ENCODE measurements at places on chromosomes 16 and 17.
A peak's percentile ranks its signal among the peaks of the same experiment; 100 is the strongest.

DNA sequence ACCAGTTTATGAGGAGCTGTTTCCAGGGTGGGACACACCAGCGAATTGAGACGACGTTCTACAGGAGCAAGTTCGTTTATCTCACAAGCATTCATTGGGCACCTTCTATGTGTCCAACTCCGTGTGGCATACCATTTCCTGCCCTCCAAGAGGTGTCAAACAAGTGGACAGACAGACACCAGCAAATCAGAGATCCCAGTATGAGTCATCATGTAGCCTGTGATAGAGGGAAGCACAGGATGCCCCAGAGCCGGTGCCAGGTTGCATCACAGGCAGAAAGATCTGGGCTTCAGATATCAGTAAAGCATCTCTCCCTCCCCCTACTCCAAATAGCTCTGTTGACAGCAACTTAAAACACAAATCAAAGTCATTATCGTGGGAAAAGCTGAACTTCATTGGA is 31.8 kb upstream of the MAF start:
- peak; percentile 15 for DNase-seq

GRCh38 chr17:77772899-77773358 is 185.6 kb upstream of the TNRC6C start:
- no peak for DNase-seq

DNA sequence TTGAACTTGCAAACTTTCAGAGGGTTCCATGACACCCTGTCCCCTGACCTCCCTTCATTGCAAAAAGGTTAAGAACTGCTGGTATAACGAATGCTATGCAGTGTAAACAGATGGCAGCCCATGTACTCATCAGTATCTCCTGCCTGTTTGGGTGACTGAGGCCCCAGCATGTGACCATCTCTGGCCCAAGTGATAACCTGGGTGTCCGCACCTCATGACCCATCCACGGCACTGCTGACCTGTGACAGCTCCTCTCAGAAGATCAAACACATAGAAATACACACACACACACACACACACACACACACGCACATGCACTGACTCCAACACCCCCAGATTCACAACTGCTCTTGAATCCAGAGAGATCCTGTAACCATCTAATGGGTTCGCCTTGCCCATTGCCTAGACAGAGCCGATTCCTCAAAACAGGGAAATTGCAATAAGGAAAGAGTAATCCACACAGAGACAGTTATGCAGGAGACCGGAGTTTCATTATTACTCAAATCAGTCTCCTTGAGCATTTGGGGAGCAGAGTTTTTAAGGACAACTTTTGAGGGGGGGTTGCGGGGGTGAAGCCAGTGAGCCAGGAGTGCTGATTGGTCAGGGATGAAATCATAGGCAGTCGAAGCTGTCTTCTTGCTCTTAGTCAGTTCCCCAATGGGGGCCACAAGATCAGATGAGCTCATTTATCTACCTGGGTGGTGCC is 11.3 kb upstream of the PHOSPHO1 start:
- DNase-seq: no peak

GRCh38 chr16:17369421-17370222 is 101.1 kb downstream of the XYLT1 start:
- peak; percentile 65 for DNase-seq

- peak; percentile 81 for DNase-seq
Measured at GRCh38 chr16:53372992-53373871, 61.0 kb upstream of the RBL2 start.

DNA sequence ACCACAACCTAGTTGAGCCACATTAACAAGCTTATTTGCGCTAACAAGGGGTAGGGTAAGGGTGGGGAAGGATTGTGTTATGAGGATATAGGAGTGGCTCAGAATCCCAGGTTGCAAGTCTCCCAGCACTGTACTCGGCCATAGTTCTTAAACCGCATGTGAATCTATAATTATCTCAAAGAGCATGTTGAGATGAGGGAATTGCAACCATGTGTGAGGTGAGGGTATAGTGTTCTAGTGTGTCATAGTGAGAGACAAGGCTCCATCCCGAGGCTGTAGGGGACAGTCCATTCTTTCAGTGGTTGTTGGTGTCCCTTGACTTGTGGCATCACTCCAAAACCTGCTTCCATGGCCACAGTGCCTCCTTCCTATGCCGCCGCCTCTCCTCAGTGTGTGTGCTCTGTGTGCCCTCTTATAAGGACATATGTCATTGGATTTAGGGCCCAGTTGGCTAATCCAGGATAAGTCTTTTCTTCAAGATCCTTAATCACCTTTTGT is 22.7 kb upstream of the ATP5MC1 start:
- no peak for DNase-seq

DNA sequence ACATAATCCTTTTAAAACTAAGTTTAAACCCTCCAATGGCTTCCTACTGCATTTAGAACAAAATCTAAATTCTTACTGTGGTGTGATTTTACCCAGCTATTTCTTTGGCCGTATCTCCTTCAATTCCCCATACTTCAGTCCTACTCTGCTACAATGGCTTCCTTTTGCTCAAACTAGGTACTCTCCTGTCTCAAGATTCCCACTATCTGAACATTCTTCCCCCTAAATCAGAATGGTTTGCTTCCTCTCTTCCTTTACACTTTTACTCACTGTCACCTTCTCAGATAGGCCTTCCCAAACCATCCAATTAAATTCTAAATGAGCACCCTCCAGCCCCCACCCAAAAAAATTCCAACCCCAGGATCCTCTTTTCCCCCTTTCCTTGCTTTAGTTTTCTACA is 109.2 kb downstream of the BRIP1 start:
- DNase-seq: no peak

GRCh38 chr17:45021607-45022287 is 29.7 kb downstream of the DCAKD start:
- peak; percentile 62 for DNase-seq

DNA sequence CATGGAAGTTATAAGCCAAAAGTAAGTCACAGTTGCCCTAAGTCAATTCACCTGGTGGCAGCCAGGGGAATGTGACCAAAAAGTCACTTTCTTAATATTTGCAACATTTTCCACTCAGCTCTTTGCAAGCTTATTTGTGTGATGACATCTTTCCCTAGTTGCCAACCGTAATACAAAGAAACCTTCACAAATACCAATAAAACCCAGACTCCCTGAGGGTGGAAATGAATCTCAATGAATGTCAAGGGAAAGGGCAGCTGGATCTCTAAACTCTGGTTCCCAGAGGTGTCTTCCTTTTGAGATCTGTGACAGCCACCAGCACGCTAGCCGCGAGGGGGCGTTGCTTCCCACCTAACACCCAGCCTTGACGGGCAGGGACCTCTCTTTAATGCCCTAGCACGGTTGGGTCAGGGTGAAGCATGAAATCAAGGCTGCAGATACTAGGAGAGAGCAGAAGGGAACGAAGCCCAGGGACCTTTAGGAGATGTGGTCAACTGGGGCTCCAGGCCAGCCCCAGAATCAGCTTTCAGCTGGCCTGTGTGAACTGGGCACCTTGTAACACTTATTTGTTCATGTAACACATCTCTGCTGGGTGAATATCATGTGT is 82.2 kb downstream of the CMC2 start:
- DNase-seq: peak; percentile 30

DNA sequence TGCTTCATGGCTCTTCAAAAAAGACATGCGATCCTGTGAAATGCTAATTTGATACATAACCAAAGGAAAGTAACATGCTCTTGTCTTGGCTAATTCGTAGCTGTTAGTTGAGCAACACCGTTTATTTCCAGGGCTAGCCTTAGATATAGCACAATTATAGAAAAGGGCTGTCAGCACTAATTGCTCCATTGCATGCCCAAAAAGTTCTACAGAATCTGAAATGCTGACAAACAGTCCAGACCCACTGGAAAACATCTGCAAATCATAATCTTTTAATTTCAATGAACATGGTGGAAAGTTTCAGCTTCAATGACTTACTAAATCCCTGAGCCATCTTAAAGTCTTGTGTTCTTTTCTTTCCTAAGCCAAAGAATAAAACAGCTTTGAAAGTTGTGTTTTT is 42.9 kb upstream of the NUDT7 start:
- no peak for DNase-seq

GRCh38 chr17:33973491-33973890 is 281.6 kb upstream of the CCL2 start:
- no peak for DNase-seq

- no peak for DNase-seq
Measured at GRCh38 chr17:38746004-38746848, 1.9 kb downstream of the PCGF2 start.

DNA sequence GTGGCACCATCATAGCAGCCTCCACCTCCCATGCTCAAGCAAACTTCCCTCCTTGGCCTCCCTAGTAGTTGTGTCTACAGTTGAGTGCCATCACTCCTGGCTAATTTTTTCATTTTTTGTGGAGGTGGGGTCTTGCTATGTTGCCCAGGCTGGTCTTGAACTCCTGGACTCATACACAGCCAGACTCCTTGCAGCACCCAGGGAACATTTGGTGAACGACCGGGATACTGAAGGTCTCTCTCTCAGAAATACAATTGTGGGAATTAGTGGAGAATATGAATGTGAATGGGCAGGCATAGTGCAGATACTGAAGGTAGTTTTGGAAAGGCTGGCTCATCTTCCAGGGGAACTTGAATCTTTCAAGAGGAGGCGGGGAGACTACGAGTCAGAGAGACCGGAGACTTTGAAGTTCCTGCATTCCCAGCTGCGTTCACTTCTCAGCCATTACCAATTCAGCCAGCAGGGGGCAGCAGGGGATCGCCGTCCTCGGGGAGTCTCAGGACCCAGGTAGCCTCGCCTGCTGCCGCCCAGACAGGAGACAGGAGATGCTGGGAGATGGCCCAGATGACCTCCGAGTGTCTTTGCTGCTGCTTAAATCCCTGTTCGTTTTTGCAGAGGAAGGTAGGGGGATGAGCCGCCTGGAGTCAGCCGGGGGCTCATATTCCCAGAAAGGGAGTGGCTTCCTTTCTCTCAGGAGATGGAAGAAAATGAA is 68.6 kb downstream of the HAPSTR1 start:
- peak; percentile 11 for DNase-seq

GRCh38 chr17:82348866-82349265 is 10.2 kb upstream of the TEX19 start:
- no peak for DNase-seq

GRCh38 chr17:40058186-40058784 is 4.1 kb upstream of the MED24 start:
- no peak for DNase-seq

DNA sequence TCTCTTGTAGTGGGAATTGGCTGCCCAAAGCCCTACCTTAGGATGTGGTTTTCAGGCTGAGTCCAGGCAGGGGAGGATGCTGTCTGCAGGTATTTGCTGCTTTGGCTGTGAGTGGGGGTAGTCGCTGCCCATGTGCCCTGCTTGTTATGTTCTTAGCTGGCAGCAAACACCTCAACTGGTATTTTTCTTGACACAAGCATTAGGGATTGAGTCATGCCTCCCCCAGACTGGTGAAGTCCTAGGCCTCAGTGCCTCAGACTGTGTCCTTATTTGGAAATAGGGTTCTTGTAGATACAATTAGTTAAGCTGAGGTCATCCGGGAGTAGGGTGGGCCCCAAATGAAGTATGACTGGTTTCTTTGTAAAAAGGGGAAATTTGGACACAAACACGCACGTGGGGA is 808.3 kb upstream of the EEF2KMT start:
- no peak for DNase-seq

GRCh38 chr17:79813297-79814126 is 16.6 kb upstream of the CBX8 start:
- DNase-seq: no peak

GRCh38 chr17:78425429-78425828 is 47.0 kb downstream of the PGS1 start:
- no peak for DNase-seq

DNA sequence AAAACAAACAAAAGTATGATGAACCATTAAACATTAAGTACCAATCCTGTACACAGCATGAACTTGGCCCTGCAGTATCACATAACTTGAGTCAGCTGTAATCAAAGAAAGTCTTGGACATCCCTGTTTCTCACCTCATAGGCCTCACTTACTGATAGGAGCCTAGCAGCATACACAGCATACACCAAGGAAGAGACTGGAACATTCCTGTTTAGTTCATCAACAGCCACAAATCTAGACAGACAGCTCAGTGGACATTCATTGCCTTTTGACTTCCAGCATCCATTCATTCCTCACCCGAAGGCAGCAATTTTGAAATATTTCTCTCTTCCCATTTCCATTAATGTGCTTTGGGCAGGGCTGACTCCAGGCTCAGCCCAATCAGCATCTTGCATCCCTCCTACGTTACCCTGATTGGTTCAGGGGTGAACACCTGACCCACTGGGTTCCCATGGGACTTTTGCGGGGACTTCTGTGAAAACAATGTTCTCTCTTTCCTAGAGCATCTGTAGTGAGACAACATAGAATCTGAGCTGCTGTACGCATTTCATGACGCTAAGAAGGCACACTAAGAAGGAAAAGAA is 336.7 kb upstream of the ZFHX3 start:
- no peak for DNase-seq

DNA sequence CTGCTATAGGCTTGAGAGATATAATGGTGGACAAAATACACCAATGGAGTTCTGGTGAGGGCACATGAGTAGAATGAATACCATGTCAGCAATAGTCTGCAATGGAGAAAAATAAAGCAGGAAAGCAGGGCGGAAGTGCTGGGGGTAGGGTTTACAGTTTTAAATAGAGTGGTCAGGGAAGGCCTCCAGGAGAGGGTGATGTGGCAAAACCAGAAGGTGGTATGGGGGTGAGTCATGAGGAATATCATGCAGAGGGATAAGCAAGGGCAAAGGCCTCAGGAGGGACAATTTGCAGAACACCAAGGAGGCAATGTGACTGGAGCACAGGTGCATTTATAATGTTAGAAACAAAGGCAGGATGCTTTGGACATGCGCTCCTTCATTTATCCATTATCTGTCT is 102.0 kb downstream of the ITFG1 start:
- DNase-seq: no peak

DNA sequence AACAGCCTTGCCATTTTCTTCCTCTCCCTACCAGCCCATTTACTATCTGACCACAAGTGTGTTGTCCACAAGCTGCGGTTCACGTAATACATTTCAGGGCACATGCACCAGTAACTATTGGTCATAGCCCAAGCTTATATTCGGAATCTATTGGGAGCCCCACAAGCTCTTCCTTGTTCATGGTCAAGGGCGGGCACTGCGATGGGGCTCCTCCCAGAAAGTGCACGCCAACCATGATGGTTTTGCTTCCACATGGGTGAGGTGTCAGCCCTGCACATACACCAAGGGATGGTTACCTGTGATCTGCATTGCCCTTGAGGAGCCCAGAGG is 12.1 kb downstream of the THRA start:
- no peak for DNase-seq

- no peak for DNase-seq
Measured at GRCh38 chr17:17144916-17145665, 61.0 kb downstream of the PLD6 start.

GRCh38 chr16:64417711-64418227 is 704.1 kb downstream of the CDH11 start:
- DNase-seq: no peak

- DNase-seq: no peak
Measured at GRCh38 chr17:51650772-51651171, 390.4 kb downstream of the UTP18 start.

GRCh38 chr17:80501741-80502577 is 25.6 kb upstream of the NPTX1 start:
- DNase-seq: no peak
